NCI-H774 (cell line): ENCODE measurements at places on chromosomes 6 and 20.
A peak's percentile ranks its signal among the peaks of the same experiment; 100 is the strongest.

DNA sequence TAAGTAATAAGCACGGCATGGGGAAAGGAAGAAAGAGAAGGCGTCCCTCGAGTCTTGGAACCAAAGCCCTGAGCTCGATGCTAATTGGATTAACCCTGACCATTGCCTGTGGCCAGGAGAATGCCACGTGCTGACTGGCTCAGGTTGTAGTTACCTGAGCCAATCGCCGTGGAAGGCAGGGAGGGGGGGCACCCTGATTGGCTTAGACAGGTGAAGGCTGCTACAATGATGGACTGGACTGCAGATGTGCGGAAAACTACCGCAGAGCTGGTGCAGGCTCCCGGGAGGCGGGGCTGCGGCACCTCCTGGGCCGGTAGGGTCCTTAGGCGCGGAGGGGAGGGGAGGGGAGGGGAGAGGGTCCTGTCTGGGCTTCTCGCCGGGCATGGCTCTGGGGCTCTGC is 121.3 kb downstream of the TFAP2C start:
- no peak for DNase-seq

DNA sequence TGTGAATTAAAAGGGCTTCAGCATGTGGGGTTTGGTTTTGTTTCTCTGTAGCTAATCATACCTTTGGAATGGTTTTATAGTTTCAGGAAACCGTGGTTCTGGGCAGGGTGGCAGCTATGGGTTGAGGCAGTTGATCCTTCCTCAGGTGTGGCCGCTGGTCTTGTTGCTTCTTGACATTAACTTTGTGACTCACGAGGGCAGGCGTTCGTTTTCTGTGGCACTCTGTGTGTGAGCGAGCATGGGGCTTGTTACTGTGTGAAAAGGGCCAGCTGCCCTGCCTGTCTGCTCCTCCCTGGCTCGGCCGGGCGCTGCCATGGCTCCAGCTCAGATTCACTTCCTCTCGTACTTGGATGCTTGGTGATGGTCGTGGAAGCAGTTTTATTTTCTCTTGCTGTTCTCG is 16.2 kb downstream of the DNAJC5 start:
- no peak for DNase-seq

- DNase-seq: no peak
Observed at GRCh38 chr6:52662031-52662430, 8.9 kb upstream of the TMEM14A start.

DNA sequence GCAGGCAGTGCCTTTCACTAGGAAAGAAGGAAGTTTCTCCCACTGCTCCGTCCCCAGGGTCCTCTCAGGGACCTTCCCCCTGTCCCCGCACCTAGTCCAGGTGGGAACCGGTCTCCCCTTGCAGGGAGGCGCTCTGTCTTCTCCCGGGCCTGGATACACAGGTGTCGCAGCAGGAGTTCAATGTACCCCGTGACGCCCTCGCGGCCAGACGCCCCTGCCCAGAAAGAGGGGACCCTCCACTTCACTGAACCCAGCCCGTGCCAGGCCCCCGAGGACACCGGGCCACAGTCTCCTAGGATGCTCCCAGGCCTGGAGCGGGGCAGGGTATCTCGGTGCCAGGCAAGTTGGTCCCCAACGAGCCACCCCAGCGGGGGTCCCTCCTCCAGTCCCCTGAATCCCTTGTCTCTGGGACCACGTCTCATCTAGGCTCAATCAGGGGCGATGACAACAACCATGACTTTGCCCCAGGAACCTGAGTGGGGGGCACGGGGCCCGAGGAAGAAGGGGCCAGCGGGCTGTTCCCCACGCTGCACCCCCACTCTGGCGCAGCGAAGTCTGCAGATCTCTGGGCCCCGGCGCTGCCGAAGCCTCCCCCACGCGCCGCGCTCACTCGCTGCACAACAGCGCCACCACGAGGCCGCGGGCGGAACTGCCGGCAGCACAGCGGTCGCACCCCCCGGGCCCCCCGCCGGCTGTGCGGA is 103.0 kb downstream of the EDN3 start:
- peak; percentile 32 for DNase-seq

GRCh38 chr20:24449026-24449720 is 20.3 kb upstream of the SYNDIG1 start:
- no peak for DNase-seq

DNA sequence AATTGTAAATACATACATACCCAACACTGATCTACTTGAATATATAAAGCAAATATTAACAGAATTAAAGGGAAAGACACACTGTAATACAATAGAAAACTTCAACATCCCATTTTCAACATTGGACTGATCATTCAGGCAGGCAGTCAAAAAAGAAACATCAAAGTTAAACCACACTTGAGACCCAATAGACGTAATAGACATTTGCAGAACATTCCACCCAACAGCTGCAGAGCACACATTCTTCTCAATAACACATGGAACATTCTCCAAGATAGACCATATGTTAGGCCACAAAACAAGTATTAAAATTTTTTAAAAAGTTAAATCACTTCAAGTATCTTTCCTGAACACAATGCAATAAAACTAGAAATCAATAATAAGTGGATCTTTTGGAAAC is 698.2 kb downstream of the COL12A1 start:
- DNase-seq: no peak

DNA sequence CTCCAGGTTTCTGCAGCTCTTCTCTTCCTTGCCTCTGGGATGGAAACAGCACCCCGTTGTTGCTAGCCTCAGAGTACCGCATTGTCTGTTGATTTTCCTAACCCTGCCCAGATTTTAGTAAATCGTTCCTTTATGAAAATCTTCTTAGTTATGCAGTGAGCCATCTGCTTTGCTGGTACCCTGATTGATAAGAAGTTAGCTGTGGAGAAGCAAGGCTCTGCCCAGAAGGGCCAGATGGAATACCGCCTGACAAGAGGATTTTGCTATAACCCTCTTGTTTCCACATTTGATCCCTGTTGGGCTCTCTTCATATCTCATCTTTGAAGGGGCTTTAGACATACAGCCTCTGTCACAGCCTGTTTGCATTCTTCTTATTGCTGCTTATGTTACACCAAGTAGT is 229.0 kb downstream of the CDKAL1 start:
- DNase-seq: no peak

DNA sequence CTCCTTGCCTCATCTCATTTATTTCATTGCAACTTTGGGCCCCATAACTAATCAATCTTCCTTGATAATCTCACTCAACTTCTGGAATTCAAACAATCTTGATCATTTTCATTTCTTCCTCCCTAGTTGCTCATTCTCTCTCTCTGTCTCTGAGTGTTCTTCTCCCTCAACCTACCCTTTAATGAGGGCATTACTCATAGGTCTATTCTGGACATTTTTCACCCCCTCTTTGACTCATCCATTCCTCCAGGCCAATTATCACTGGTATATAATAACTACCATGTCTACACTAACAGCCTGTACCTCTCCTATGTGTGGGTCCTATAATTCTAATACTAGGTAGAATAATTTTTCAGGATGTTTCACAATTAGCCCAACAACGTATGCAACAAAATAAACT is 78.8 kb downstream of the COL21A1 start:
- DNase-seq: no peak

- no peak for DNase-seq
Observed at GRCh38 chr20:53226826-53227225, 254.7 kb downstream of the TSHZ2 start.

DNA sequence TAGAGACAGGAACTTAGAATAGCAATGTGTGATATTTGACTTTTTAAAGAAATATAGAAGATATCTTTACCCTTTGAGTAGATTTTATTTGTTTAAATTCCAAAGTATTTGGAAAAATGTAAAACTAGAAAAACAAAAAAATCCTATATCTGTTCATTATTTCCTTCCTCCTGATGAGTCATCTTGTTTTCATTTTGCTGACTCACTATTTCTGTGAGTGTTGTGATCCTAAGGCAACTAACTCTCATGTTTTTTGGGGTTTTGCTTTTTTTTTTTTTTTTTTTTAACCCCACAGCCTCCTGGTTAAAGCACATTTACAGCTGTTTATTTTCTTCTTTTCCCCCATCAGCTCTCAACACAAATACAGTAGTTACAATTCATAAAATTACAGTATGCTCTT is 37.8 kb upstream of the THEMIS start:
- no peak for DNase-seq

DNA sequence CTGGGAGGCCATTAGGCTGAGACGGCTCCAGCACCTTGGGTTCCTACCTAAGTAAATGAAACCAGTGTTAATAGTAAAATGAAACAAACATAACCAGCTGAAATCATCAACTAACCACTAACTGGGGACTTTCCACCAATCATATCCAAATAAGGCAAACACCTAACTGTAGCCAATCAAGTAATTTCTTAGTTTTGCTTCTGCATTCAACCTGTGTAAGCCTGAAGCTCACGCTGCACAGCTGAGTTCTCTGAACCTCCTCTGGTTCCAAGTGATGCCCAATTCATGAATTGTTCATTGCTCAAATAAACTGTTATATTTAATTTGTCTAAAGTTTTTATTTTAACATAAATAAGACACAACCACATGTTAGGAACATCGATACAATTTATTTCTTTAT is 22.5 kb downstream of the KLHL32 start:
- no peak for DNase-seq

- no peak for DNase-seq
Observed at GRCh38 chr6:125759959-125760457, 10.6 kb downstream of the HEY2 start.

DNA sequence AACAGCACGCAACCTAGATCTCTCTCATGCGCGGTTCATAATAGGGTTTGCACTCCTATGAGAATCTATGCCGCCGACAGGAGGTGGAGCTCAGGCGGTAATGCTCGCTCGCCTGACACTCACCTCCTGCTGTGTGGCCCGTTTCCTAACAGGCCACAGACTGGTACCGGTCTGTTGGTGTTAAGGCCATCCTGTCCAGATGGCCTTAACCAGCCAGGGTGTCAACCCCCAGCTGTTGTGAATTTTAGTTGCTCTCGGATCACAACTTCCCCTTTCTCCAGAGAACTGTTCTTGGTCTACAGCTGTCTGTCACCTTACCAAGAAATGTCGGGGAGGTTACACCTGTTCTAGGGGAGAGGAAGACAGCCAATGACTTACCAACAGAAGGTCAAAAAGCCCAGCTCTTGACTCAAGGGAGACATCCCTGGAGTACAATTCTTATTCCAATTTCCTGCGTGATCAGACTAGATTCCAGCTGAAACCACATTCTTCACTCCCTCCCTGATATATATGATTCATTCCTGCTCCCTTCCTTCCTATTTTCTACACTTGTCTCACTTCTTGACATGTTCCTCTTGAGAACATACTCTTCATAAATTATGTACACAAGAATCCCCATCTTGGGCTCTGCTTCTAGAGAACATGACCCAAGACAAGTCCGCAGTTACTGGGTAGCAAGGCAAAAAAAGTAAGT is 23.1 kb upstream of the DNAAF9 start:
- no peak for DNase-seq

GRCh38 chr6:130617658-130618057 is 209.5 kb upstream of the SMLR1 start:
- DNase-seq: no peak

DNA sequence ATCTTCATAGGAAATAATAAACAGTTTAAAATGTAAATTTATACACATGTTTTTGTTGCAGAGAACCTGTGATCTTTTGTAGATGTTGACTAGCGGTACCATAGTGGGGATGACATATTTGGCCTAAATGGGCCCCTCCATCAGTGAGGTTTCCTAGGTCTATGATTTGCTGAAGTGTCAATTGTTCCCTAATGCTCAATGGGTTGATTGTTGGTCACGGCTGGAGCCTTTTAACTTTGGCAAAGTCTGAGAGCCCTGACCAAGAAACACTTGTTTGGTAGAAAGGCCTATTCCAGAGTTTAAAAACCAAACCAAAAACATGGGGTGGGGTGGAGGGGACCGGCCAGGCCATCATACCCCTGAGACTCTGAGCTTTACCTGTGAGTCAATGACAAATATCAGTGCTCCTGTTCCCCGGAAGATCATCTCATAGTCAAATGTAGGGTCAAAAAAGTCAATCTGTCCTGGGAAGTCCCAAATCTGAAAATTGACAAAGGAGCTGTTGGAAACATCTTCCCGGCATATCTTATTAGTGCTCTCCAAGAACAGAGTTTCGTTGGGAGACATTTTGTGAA is 25.1 kb downstream of the RRAGD start:
- DNase-seq: no peak

DNA sequence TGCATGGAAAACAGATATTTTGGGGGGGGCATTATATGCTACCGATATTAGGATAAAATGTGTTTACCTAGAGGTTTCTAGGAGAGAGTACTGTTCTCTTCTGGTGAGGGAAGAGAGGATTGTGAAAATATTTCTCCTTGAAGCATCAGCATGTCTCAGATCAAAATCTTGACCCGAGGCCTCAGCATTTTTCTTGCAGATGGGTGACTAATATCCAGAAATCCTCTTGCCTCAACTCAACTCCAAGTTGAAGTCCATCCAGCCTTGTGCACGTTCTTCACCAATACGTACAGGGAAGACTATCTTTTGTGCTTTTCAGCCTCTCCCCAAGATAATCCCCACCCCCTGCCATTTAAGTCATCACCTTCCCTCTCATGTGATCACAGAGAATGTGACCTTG is 59.5 kb downstream of the PRND start:
- no peak for DNase-seq

DNA sequence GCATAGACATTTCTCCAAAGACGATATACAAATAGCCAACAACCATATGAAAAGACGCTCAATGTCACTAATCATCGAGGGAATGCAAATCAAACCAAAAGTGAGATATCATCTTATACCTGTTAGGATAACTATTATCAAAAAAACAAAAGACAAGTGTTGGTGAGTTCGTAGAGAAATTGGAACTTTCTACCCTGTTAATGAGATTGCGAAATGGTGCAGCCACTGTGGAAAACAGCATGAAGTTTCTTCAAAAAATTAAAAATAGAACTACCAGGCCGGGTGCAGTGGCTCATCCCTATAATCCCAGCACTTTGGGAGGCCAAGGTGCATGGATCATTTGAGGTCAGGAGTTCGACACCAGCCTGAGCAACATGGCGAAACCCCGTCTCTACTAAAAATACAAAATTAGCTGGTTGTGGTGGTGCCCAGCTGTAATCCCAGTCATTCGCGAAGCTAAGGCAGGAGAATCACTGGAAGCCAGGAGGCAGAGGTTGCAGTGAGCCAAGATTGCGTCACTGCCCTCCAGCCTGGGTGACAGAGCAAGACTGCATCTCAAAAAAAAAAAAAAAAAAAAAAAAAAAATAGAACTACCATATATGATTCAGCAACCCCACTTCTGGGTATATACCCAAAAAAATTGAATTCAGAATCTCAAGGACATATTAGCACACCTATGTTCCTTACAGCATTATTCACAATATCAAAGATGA is 170.0 kb upstream of the ZNF184 start:
- no peak for DNase-seq

GRCh38 chr6:162014069-162014811 is 713.3 kb downstream of the PRKN start:
- no peak for DNase-seq

GRCh38 chr20:3116341-3116740 is 31.8 kb upstream of the AVP start:
- DNase-seq: no peak
